ENCODE measurements at places on chromosomes 4 and X.
A peak's percentile ranks its signal among the peaks of the same experiment; 100 is the strongest.

- DNase-seq, result no peak
These were observed 81.2 kb downstream of the SPCS3 start for GRCh38 chr4:176400816-176401461.

- no peak for DNase-seq
These were observed 168.0 kb upstream of the PACRGL start for GRCh38 chr4:20532116-20532790.

DNA sequence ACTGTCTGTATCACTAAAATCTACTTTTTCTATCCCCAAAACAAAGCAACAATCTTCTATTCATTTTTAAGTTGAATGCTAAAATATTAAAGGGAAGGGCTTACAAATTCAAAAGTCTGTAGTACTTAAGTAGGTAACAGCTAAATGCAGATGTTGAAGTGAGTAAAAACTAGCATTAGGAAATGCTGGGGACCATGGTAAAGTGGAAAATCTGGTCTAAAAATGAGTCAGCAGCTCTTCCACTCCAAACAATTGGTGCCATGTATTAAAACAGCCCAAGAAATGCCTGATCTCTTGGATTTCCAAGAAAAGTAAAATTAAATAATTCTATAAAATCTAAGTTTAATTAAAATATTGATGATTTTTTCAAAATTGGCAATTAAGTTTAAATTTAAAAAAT is 73.3 kb upstream of the PPP3CA start:
- DNase-seq, result no peak

- DNase-seq, result no peak
These were observed 33.5 kb downstream of the SNX25 start for GRCh38 chr4:185242749-185243533.

- no peak for DNase-seq
These were observed 183.9 kb downstream of the CPEB2 start for GRCh38 chr4:15186149-15186548.

DNA sequence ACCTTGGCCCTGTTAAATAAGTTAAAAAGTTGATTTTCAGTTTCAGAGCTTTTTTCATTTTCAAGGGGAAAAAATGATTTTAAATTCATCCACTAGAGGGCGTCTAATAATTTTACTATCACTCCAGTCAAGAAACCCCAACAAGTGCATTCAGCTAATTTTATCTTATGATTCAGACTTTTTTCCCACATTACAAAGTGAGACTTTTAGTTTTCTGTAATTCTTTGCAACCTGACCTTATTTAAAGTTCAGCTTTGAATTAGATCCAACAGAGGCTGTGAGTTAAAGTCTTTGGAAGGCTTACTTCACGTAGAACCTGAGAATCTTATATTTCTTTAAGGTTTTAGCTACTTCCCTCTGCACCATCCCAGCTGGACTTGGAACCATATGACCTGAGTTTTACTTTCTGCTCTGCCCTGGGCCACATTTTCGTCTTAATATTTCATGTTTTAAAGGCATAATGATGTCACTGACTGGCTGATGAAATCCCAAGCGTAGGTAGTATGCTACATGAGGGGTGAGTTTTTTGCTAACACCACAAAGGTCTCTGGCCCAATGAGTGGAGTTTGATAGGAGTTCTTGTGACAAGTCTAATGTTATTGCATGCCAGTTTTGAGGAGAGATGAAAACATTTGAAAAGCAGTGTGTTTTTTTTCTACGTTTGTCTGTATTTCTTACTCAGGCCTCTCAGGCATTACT is 7.2 kb downstream of the GNRHR start:
- peak; percentile 33 for DNase-seq

DNA sequence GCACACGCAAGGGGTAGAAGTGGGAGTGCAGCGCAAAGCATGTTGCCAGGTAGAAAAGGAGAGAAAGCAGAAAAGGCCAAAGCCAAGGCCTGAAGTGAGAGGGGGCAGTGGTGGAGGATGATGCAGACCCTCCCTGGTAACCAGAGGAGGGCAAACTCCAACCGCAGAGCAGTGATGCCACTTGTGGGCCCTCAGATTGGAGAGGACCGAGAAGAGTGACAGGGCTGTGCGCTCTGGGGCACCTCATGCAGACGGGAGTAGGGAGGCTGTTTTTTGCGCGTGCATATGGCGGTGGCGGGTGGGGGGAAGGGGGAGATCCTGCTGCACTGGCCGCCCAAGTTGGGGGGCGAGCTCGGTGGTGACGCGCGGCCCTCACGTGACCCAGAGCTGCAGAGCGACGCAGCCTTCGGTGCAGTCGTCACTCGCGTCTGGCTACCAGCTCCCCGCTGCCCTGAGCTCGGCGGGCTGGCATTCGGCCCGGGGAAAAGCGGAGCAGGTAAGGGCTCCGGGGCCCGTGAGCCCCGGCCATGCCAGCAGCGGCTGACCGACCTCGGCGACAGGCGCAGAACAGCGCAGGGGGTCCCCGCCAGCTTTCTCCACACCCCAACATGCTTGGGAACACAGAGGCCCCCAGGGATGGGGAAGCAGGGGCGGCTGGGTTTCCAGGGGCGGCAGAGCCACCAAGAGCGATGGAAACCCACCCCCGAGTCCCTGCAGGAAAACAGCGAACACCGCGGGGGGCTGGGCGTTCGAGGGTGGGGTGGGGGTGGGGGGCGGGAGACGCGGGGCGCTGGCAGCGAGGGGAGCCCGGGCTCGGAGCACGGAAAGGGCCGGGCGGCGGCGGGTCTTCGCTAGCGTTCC is at the start of gene BEX3:
Gene BEX3 (plus strand): TSS at position 421 of the 861 bp plus-strand sequence. CDS start 984 bp downstream, outside the sequence.
- no peak for DNase-seq

- DNase-seq, result no peak
These were observed 110.7 kb downstream of the WDFY3 start for GRCh38 chr4:84855774-84856173.

Measured in neuronal stem cell (in vitro differentiated cells).